ENCODE measurements at places on chromosomes 13 and 19.

- DNase-seq, result no peak
Measured at GRCh38 chr19:48918801-48919247, 14.7 kb upstream of the DHDH start.

- DNase-seq, result no peak
Measured at GRCh38 chr19:46944123-46944748, 75.4 kb upstream of the NPAS1 start.

DNA sequence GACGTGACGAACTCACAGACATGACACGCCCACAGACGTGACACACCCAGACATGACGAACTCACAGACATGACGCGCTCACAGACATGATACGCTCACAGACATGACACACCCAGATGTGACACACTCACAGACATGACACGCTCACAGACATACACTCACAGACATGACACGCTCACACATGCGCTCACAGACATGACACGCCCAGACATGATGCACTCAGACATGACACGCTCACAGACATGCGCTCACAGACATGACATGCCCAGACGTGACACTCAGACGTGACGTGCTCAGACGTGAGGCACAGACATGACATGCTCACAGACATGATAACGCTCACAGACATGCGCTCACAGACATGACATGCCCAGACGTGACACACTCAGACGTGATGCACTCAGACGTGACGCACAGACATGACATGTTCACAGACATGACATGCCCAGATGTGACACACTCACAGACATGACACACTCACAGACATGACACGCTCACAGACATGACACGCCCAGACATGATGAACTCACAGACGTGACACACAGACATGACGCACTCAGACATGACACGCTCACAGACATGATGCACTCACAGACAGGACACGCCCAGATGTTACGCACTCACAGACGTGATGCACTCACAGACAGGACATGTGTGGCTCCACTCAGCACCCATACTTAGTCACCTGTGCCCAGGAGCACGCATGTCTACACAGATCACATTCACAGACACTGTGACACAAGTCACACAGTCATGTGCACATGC, 8.1 kb downstream of the ERFL start:
- no peak for DNase-seq

DNA sequence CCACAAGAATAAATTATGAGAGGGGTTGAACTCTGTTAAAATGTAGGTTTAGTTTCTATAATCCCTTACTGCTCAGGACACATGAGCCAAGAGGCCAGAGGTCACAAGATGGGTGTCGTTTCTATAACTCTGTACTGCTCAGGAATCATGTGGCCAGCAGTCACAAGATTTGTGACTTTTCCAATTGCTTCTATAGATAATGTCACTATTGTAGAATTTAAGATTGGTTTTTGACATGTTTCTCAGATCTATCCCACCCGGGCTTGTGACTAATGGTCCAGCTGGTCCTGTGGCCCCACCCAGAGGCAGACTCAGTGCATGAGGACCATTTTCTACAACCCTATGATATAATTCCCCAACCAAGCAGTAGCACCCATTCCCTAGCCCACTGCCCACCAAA, 662.0 kb upstream of the KLF12 start:
- DNase-seq, result no peak

DNA sequence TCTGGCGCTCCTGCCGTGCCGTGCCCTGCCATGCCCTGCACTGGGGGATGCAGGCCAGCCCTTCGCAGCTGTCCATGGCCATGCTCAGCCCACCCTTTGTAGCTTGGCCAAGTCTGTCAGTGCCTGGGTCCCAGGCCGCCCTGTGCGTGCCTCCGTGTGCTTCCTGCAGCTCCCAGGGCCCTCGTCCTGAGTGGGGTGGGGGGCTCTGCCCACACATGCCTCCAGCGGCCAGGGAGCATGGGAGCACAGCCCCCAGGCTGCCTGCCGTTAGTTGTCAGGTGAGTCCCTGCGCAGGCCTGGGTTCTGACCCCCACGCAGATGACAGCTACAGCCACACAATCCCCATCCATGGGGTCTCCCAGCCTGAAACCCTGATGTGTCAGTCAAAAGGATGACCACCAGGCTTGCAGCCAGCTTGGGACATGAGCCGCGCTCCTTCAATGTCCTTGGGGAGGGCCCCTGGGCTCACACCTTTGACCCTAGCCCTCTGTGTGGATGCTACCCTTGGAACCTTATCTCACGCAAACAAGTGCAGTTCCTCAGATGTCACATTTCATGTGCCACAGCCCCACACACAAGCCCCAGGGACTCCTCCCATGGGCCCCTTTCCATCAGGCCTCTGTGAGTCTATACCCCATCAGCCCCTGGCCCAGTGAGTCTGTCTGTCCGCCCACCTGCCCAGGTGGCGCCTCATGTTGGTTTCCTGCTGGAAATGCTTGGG, 24.5 kb downstream of the TMED1 start:
- no peak for DNase-seq

- DNase-seq, result no peak
Measured at GRCh38 chr19:35106291-35106583, 9.4 kb upstream of the FXYD3 start.

GRCh38 chr19:22286151-22286810, at the start of gene ZNF729:
Gene ZNF729 (plus strand): TSS chr19:22286441. CDS start chr19:22286526, 85 bp downstream.
- no peak for DNase-seq

DNA sequence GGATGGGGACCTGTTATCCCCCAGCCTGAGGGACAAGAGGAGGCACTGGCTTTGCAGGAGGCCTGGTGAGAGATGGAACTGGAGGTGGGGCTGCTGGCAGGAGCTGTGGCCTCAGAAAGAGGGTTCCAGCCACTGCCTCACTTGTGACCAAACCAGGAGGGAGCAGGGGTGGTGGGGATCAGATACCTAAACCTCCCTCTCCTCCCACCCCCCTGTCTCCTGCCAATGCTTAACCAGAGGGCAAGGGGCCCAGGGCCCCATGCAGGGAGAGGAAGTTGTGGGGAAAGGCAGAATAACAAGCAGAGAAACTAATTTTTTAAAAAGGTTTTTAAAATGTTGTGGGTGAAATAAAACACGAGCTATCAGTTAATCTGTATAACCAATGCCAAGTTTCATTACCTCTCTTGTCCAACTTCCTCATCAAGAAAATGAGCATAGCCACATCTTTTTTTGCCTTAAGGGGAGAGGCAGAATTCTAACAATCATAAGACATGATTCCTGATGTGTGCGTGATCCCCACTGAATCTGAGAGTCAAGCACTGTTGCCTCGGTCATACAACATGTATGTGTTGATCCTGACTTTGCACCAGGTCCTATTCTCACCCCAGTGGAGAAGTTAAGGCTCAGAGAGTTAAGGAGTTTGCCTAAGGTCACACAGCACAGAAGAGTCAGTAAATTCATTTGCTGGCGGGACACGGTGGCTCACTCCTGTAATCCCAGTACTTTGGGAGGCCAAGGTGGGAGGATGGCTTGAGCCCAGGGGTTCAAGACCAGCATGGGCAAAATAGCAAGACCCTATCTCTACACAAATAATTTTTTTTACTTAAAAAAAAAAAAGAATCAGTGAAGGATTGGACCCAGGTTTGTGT, 12.9 kb downstream of the FXYD5 start:
- DNase-seq, result no peak

- no peak for DNase-seq
Measured at GRCh38 chr13:37290716-37291505, 185.4 kb upstream of the CSNK1A1L start.

GRCh38 chr13:110280231-110280813, 26.6 kb downstream of the COL4A1 start:
- DNase-seq, result no peak
